ENCODE measurements at places on chromosomes 3 and 15.

GRCh38 chr3:14154895-14155440, 23.4 kb downstream of the XPC start:
- peaks cover 48% of the 10 kb centered on the region for H3K36me3 ChIP-seq
- DNase-seq = no peak
- H3K4me1 ChIP-seq = no peaks in the 10 kb centered on the region
- no peak overlapping the region for H3K27ac ChIP-seq
- no peak overlapping the region for H3K4me3 ChIP-seq

DNA sequence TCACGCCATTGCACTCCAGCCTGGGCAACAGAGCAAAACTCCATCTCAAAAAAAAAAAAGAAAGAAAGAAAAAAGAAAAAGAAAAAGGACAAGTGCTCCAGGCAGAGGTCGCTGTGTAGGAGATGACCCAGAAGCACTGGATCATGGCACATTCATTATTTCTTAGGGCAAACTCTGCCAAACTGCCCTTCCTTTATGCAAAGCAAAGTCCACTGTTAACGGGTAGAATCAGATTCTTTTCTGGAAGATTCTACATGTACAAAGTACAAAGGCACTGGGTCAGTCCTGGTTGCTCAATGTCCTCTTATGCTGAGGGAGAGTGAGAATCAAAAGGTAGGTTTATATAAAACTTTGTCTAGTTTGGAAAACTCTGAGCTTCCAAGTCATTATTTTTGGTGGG, 144.9 kb downstream of the FEZF2 start:
- no peak for DNase-seq
- H3K27ac ChIP-seq = no peak overlapping the region
- no peaks in the 10 kb centered on the region for H3K4me1 ChIP-seq
- H3K4me3 ChIP-seq = no peak overlapping the region

GRCh38 chr3:28994161-28994905, 286.5 kb upstream of the RBMS3 start:
- no peak for DNase-seq
- no peaks in the 10 kb centered on the region for H3K4me1 ChIP-seq
- H3K27ac ChIP-seq = no peak overlapping the region
- H3K4me3 ChIP-seq = no peak overlapping the region
- H3K36me3 ChIP-seq = no peaks in the 10 kb centered on the region
- H3K27me3 ChIP-seq = no peaks in the 10 kb centered on the region

- no peaks in the 10 kb centered on the region for H3K36me3 ChIP-seq
- H3K4me3 ChIP-seq = no peak overlapping the region
- DNase-seq = peak; percentile 36
- H3K27me3 ChIP-seq = no peaks in the 10 kb centered on the region
- H3K4me1 ChIP-seq = no peaks in the 10 kb centered on the region
These were observed 75.6 kb downstream of the DTWD1 start for GRCh38 chr15:49696433-49696832.

GRCh38 chr3:63050548-63051177, 175.4 kb upstream of the CADPS start:
- H3K36me3 ChIP-seq = no peaks in the 10 kb centered on the region
- no peak overlapping the region for H3K27ac ChIP-seq
- no peaks in the 10 kb centered on the region for H3K4me1 ChIP-seq
- H3K4me3 ChIP-seq = no peak overlapping the region

DNA sequence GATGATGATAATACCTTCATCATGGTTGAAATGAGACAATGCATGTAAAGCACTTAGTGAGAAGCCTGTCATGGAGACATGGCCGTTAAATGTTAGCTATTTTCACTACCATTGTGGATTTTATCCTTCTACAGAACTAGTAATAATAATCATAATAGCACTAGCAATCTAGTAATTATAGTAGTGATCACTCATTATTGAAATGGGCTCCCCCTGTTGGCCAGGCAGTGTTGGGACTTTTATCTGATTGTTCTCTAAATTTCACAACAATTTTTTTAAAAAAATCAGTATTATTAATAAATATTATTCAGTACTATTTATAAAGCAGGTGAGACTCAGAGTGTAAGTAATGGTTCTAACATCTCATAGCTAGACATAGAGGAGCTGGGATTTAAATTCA, 396.3 kb downstream of the IL5RA start:
- no peaks in the 10 kb centered on the region for H3K4me1 ChIP-seq
- H3K27ac ChIP-seq = no peak overlapping the region
- DNase-seq = no peak
- H3K36me3 ChIP-seq = no peaks in the 10 kb centered on the region
- no peak overlapping the region for H3K4me3 ChIP-seq

GRCh38 chr15:89352476-89352875, 17.9 kb upstream of the POLG start:
- H3K4me3 ChIP-seq = no peak overlapping the region
- no peak overlapping the region for H3K27ac ChIP-seq
- DNase-seq = no peak
- no peaks in the 10 kb centered on the region for H3K4me1 ChIP-seq
- H3K27me3 ChIP-seq = peaks cover 8% of the 10 kb centered on the region

GRCh38 chr15:98684995-98685525, 36.7 kb downstream of the IGF1R start:
- no peaks in the 10 kb centered on the region for H3K27me3 ChIP-seq
- DNase-seq = no peak
- peaks cover 33% of the 10 kb centered on the region for H3K4me1 ChIP-seq
- no peak overlapping the region for H3K27ac ChIP-seq
- H3K36me3 ChIP-seq = no peaks in the 10 kb centered on the region
- no peak overlapping the region for H3K4me3 ChIP-seq

DNA sequence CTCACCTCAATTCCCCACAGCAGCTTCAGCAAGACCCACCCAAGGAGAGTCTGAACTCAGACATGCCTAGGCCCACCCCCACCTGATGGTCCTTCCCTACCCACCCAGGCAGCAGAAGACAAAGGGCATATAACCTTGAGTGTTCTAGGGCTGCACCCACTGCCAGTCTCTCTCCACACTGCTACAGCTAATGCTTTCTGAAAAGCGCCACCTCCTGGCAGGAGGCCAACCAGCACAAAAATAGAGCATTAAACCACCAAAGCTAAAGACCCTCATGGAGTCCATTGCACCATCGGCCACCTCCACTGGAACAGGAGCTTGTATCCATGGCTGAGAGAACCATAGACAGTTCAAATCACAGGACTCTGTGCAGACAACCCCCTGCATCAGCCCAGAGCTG, 11.3 kb upstream of the RPL39L start:
- no peak for DNase-seq
- H3K27me3 ChIP-seq = no peaks in the 10 kb centered on the region
- no peaks in the 10 kb centered on the region for H3K4me1 ChIP-seq
- no peak overlapping the region for H3K4me3 ChIP-seq
- H3K36me3 ChIP-seq = no peaks in the 10 kb centered on the region

- H3K4me3 ChIP-seq = no peak overlapping the region
- no peaks in the 10 kb centered on the region for H3K36me3 ChIP-seq
- H3K27me3 ChIP-seq = no peaks in the 10 kb centered on the region
- DNase-seq = peak; percentile 80
- H3K4me1 ChIP-seq = no peaks in the 10 kb centered on the region
These were observed 45.8 kb upstream of the TRA2B start for GRCh38 chr3:185983495-185984141.

- H3K4me3 ChIP-seq = peak within 1 kb of the TSS; percentile 57
- peak within 1 kb of the TSS; percentile 54 for H3K27ac ChIP-seq
- no peaks in the 10 kb centered on the region for H3K27me3 ChIP-seq
These were observed at the start of gene DOCK3 for GRCh38 chr3:50674349-50675178. Gene DOCK3 (plus strand): TSS chr3:50674927. CDS start chr3:50675264, 337 bp downstream.

DNA sequence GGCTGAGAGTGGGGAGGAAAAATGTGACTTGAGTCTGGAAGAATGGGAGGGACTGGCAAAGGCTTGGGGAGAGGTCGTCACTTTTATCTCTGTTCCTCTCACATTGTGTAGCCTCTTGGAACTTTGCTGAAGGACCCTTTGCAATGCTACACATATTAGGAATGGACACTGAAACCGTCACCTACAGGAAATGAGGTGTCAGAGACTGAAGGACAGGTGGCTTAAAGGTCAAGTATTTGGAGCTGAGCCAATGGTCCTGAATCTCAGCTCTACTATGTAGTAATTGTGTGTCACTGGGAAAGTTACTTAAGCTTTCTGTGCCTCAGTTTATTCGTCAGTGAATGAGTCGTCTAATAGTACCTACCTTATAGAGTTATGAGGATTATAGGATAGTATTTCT, 14.7 kb downstream of the MCTP2 start:
- H3K36me3 ChIP-seq = no peaks in the 10 kb centered on the region

GRCh38 chr15:75209289-75209676, 7.6 kb downstream of the C15orf39 start:
- no peaks in the 10 kb centered on the region for H3K4me1 ChIP-seq
- H3K36me3 ChIP-seq = peaks cover 6% of the 10 kb centered on the region
- no peak overlapping the region for H3K4me3 ChIP-seq

DNA sequence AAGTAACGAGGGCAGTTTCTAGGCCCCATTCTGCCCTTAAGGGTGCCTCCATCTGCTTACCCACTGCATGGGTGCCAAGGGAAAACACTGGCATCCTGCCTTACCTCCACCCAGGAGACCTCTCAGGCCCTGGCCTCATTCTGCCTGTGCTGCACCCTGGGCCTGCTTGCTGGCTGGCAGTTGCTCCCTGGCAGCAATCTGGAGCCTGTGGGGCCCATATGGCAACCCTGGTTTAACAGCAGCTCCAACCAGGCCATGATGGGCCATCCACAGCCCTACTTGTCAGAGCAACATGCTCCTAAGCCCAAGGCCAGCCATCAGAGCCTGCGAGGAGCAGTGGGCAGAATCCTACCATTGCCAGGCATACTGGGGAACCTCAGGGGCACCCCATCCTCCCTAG, 3.7 kb downstream of the C3orf18 start:
- no peak overlapping the region for H3K4me3 ChIP-seq
- H3K36me3 ChIP-seq = peaks cover 2% of the 10 kb centered on the region
- peaks cover 4% of the 10 kb centered on the region for H3K4me1 ChIP-seq
- no peak overlapping the region for H3K27ac ChIP-seq

GRCh38 chr15:39388118-39388517, 192.8 kb upstream of the THBS1 start:
- no peaks in the 10 kb centered on the region for H3K27me3 ChIP-seq
- H3K36me3 ChIP-seq = no peaks in the 10 kb centered on the region
- no peak for DNase-seq
- no peak overlapping the region for H3K4me3 ChIP-seq
- peaks cover 6% of the 10 kb centered on the region for H3K4me1 ChIP-seq
- H3K27ac ChIP-seq = no peak overlapping the region

GRCh38 chr15:64847876-64848716, 6.4 kb downstream of the PLEKHO2 start:
- H3K4me1 ChIP-seq = no peaks in the 10 kb centered on the region
- no peak overlapping the region for H3K27ac ChIP-seq
- H3K27me3 ChIP-seq = no peaks in the 10 kb centered on the region
- peaks cover 17% of the 10 kb centered on the region for H3K36me3 ChIP-seq
- no peak for DNase-seq

- H3K4me3 ChIP-seq = no peak overlapping the region
- no peaks in the 10 kb centered on the region for H3K27me3 ChIP-seq
- no peak overlapping the region for H3K27ac ChIP-seq
- no peaks in the 10 kb centered on the region for H3K36me3 ChIP-seq
- DNase-seq = peak; percentile 23
These were observed 117.9 kb upstream of the UBE2E2 start for GRCh38 chr3:23085261-23085660.

- H3K36me3 ChIP-seq = no peaks in the 10 kb centered on the region
- no peak overlapping the region for H3K4me3 ChIP-seq
- no peak overlapping the region for H3K27ac ChIP-seq
These were observed 9.1 kb upstream of the ADPRH start for GRCh38 chr3:119570229-119570628.

DNA sequence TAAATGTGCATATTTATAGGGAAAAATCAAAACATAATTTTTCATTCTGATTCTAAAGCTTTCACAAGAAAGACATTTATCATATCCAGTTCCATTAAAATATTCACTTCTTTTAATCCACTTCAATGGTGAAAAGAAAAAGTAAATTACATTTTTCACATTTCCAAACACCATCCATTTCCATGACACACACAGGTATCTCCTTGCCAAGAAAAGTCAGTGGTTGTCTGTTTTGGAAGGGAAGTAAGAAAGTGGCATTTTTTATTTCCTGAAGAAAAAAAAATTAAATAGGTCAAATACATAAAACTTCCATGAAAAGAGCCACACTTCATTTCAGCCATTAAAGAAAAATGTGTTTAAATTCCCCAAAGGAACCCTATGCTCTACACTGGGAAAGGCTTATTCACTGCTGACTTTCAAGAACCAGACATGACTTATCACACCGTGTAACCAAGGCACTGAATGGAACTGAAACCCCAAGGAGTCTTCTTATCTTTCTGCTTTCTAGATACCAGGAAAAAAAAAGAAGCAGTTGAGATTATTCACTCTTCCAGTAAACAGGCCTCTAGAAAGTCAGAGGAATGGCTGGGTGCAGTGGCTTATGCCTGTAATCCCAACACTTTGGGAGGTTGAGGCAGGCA, 44.5 kb downstream of the OSBPL10 start:
- H3K4me3 ChIP-seq = no peak overlapping the region
- no peak for DNase-seq
- no peaks in the 10 kb centered on the region for H3K4me1 ChIP-seq
- no peaks in the 10 kb centered on the region for H3K27me3 ChIP-seq
- no peak overlapping the region for H3K27ac ChIP-seq
- no peaks in the 10 kb centered on the region for H3K36me3 ChIP-seq

DNA sequence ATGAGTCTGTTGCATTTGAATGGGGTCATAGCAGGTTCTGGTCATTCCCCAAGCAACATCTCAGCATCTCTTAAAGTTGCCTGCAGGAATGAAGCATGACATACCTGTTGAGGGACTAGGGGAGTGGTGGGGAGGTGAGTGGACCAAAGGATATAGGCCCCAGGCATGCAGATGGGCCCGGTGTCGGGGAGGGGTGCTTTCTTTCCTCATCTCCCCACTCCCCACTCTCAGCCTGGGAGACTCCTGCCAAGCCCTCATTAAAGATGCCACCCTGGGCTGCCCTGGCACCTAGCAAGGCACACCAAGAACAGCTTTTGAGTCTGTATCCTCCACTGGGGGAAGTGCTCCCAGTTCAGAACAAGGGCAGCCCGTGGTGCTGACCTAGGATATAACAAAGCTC, 54.2 kb downstream of the GRIP2 start:
- no peak for DNase-seq
- H3K4me1 ChIP-seq = no peaks in the 10 kb centered on the region
- peaks cover 16% of the 10 kb centered on the region for H3K36me3 ChIP-seq
- H3K4me3 ChIP-seq = no peak overlapping the region
- H3K27ac ChIP-seq = no peak overlapping the region
- H3K27me3 ChIP-seq = no peaks in the 10 kb centered on the region

- DNase-seq = no peak
- no peaks in the 10 kb centered on the region for H3K27me3 ChIP-seq
- no peaks in the 10 kb centered on the region for H3K4me1 ChIP-seq
These were observed 228.9 kb downstream of the CD47 start for GRCh38 chr3:107861904-107862303.

DNA sequence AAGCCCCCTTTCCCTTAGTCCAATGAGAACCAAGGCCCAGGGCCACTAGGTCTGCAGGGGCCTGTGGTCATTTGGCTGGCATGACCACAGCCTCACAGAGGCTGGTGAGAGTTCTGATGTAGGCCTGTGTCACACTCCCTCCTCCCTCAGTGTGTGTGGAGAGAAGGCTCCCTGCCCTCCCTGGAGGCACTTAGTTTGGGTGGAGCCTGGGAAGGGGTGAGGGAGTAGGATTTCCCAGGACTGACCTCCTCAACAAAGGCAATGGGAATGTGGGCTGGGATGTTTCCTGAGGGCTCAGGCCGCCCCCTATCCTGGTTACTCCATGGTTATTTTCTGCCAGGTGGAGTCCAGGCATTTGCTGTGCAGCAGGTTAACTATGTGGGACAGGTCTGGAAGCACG, 7.6 kb downstream of the TEX264 start:
- peaks cover 3% of the 10 kb centered on the region for H3K4me1 ChIP-seq
- H3K27me3 ChIP-seq = no peaks in the 10 kb centered on the region
- no peak overlapping the region for H3K27ac ChIP-seq
- DNase-seq = no peak
